ENCODE measurements at places on chromosomes 16 and 17.

- peak; percentile 73 for DNase-seq
These were observed at the start of gene CORO6 for GRCh38 chr17:29622337-29623282. TSS of gene CORO6 (minus strand) at chr17:29622912. CDS start at chr17:29621421, 1,491 bp downstream.

- no peak for DNase-seq
These were observed 13.7 kb upstream of the GUCY2D start for GRCh38 chr17:7988750-7989178.

DNA sequence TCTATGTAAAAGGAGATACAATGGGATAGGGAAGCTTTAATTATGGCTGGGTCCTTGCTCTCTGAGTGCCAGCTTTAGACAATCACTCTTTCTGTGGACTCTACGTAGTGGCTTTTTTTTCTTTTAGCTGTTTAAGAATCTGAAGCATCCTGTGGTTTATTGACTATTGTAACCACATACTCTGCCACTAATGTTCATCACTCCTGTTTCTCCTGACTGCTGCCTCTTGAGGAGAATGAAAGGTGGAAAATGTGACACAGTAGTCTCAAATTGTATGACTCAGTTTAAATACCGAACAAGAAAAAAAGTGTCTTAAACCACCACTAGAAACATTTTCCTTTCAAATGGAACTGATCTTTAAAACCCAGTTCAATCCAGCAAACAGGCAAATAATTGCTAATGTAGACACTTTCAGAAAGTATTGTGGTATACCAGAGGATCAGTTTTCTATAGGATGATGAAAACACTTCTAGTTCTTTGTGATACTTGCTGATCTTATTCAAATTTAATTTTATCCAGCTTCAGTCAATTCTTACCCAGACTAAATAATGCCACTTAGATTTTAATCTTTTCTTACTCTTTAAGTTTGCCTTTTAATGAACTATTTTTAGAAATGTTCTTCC lies 302.7 kb upstream of the PMFBP1 start:
- no peak for DNase-seq

GRCh38 chr17:15909481-15909991 lies 35.4 kb upstream of the ADORA2B start:
- no peak for DNase-seq

Measured in GM12892 (cell line).